ENCODE measurements at places on chromosomes 6 and 20. TPM values are rescaled to one million over a fixed set of nuclear protein-coding genes. Genes with fewer than 3 reads are reported as not detected.

Gene SYNE1
- 135 TPM for total RNA-seq

Gene FERMT1
- 0.41 TPM for total RNA-seq

Gene PRSS16
- not detected for total RNA-seq

Gene ACTL10
- total RNA-seq, result 0.54 TPM

DNA sequence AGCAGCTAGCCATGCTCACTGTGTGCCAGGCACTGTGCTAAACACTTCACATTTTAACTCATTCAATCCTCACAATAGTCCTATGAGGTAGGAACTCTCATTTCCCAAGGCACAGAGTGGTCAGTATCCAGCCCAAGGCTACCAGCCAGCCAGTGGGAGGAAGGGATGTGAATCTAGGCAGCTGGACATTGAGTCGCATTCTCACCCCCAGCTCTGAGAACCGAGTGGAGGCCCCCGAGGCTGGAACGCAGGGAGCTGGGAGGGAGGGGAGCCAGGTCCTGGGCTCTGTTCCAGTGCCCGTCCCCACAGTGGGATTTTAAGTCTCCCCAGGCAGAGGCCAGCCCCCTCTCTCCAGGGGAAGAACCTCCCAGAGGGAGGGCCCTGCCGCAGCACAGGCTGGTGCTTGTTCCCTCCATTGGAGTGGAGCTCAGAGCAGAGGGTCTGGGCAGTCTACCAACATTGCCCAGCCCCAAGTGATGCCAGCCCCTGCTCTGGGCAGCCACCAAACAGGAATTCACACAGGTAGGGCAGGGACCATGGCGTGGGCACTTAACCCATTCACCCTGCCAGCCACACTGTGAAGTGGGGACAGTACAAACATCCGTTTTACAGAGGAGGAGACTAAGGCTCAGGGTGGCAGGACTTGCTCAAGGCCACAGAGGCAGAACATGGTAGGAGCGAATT lies 131.3 kb downstream of the CEBPB start:
- H3K36me3 ChIP-seq, result no peaks in the 10 kb centered on the region
- peak overlapping the region; percentile 13 for H3K4me3 ChIP-seq
- H3K27ac ChIP-seq, result peak overlapping the region; percentile 90
- H3K27me3 ChIP-seq, result no peaks in the 10 kb centered on the region

DNA sequence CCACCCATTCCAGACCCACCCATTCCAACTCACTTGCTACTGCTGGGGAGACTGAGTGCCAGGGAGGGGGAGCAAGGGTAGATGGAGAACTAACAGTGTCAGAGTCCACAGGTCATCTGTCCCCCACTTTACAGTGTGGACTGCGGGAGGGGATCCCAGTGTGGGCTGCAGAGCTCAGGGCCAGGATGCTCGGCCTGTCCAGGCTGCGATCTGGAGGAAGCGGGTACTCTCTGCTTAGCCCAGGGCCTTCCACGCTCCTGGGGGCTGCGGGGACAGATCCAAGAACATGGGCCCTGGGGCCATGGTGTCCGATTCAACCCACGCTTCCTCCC lies 14.1 kb upstream of the GATA5 start:
- H3K4me3 ChIP-seq, result no peak overlapping the region
- no peaks in the 10 kb centered on the region for H3K36me3 ChIP-seq
- H3K27ac ChIP-seq, result no peak overlapping the region
- peaks cover under 1% of the 10 kb centered on the region for H3K27me3 ChIP-seq
- DNase-seq, result no peak

- H3K4me3 ChIP-seq, result no peak overlapping the region
- no peaks in the 10 kb centered on the region for H3K27me3 ChIP-seq
- H3K4me1 ChIP-seq, result no peaks in the 10 kb centered on the region
- DNase-seq, result no peak
- H3K36me3 ChIP-seq, result peaks cover 11% of the 10 kb centered on the region
Measured at GRCh38 chr20:47204008-47204849, 152.3 kb downstream of the ZMYND8 start.

DNA sequence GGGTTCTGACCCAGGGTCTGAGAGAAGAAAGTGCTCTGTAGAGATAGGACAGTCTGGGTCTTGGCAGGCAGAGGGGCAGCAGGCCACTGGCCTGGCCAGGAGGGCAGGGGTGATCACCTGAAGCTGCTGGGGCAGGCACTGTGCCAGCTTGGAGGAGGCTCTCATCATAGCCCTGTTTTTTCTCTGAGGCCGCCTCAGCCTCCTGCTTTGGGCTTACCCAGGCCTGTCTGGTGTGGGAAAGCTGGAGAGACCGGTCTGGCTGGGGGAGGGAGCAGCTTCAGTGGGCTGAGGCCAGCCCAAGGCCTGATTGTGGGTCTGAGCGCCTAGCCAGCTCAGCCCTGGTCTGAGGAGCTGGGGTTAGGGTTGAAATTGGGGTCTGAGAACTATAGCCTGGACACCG lies 3.9 kb downstream of the LPIN3 start:
- peak; percentile 64 for DNase-seq
- no peak overlapping the region for H3K27ac ChIP-seq
- no peaks in the 10 kb centered on the region for H3K36me3 ChIP-seq
- no peak overlapping the region for H3K4me3 ChIP-seq
- H3K4me1 ChIP-seq, result peaks cover 20% of the 10 kb centered on the region

GRCh38 chr6:17584241-17584803 lies 15.8 kb upstream of the FAM8A1 start:
- peak; percentile 79 for DNase-seq
- H3K27ac ChIP-seq, result peak overlapping the region; percentile 84
- no peak overlapping the region for H3K4me3 ChIP-seq
- no peaks in the 10 kb centered on the region for H3K4me1 ChIP-seq
- H3K36me3 ChIP-seq, result no peaks in the 10 kb centered on the region

DNA sequence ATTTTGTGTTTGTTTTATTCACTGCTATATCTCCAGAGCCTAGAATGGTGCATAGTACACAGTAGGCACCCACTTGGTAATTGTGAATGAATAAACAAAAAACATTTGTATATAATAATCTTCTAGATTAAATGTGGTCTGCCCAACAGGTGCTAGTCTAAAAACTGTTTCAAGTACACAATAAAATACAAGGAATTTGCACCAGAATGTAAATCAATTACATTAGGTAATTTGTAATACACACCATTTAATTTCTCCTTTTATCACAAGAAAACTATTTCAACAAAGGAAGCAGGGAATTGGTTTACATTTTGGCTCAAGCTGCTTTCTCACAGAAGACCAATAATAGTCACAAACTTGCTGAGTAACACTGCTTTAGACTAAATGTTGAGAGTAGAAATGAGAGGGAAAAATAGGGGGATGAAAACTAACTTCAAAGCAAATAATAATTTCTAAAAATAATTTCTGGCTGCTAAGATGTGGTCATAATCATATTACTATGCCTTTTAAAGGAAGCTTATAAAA lies 22.1 kb downstream of the RUNX2 start:
- DNase-seq, result no peak
- H3K36me3 ChIP-seq, result no peaks in the 10 kb centered on the region
- H3K27me3 ChIP-seq, result no peaks in the 10 kb centered on the region
- no peaks in the 10 kb centered on the region for H3K4me1 ChIP-seq

DNA sequence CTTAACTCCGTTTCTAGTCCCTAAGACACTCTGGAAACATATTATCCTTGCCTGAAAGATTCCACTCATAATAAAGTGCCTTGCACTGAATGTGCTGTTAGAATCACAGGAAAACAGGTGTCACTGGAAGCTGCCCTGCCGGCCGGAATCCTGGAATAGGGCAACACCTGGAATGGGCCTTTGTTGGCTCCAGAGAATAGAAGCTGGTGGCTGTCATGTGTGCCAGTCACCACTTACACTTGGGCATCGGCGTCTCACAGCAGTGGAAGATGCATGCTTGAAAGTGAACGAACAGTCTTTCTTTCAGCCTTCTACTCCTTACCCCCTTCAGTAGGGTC lies 90.8 kb upstream of the AFDN start:
- H3K27me3 ChIP-seq, result no peaks in the 10 kb centered on the region
- H3K4me1 ChIP-seq, result peaks cover 13% of the 10 kb centered on the region
- no peak for DNase-seq
- H3K27ac ChIP-seq, result no peak overlapping the region
- H3K36me3 ChIP-seq, result no peaks in the 10 kb centered on the region

DNA sequence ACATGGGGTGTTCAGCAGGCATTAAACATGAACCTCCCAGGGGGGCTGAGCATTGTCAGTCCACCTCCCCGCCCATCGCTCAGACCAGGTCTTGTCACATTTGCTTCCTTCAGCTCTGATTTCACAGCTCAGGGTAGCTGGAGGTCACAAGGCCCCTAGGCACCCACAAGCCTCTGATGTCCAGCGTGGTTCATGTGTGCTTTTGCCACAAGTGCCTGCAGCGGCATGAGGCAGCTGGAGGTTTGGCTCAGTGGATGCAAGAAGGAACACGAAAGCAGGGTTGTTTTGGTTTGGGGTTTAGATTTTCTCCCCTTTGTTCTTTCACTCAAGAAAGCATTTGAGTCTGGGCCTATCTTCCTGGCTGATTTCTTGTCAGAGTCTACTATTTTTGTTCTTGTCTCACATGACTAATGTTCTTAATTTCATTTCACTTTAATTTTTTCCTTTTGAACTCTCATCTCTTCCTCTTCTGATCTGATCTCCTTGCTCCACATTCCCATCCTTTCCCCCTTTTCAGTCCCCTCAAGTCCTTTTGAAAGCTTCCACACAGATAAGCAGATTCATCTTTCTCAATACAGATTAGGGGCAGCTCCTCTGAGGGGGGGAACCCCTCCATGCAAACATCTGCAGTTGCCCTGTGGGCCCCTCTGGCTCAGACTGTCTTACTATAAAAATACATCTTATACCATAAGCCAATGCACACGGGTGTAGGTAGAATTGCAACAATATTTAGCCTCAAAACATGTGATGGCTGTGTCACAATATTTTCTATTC lies 68.1 kb upstream of the CEP85L start:
- H3K4me1 ChIP-seq, result no peaks in the 10 kb centered on the region
- no peak overlapping the region for H3K4me3 ChIP-seq
- H3K36me3 ChIP-seq, result no peaks in the 10 kb centered on the region
- no peak for DNase-seq
- no peaks in the 10 kb centered on the region for H3K27me3 ChIP-seq
- H3K27ac ChIP-seq, result no peak overlapping the region

- DNase-seq, result no peak
- H3K27ac ChIP-seq, result no peak overlapping the region
- H3K4me1 ChIP-seq, result no peaks in the 10 kb centered on the region
- no peak overlapping the region for H3K4me3 ChIP-seq
Measured at GRCh38 chr20:921068-921467, 4.9 kb upstream of the ANGPT4 start.

GRCh38 chr20:14956026-14956425 lies 618.6 kb upstream of the FLRT3 start:
- H3K27me3 ChIP-seq, result no peaks in the 10 kb centered on the region
- no peak overlapping the region for H3K27ac ChIP-seq
- no peaks in the 10 kb centered on the region for H3K4me1 ChIP-seq
- no peak overlapping the region for H3K4me3 ChIP-seq
- no peak for DNase-seq
- no peaks in the 10 kb centered on the region for H3K36me3 ChIP-seq

DNA sequence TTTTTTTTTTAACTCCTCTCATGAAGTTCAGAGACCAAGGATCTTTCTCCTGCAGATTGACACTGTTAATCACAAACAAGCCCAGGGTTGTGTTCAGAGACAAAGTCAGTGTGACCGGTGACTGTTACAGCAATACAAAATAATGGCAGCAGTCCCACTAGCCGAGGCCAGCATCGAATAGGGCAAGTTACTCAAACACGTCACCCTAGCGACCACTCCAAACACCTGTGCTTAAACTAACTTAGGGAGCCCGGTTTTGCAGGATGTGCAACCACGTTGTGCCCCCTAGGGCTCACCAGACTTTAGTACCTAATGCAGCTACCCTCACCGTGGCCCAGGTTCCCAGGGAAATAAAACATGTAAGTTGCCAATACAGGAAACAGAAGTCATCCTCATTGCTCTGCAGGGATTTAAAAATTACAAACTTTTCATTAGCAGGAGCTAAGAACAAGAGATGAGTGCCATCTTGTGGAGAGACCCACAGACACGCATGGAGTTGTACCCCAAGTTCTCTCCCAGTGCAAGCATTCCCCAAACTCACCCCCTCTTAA lies 38.1 kb downstream of the FAM50B start:
- no peak overlapping the region for H3K4me3 ChIP-seq
- H3K27ac ChIP-seq, result no peak overlapping the region
- H3K36me3 ChIP-seq, result no peaks in the 10 kb centered on the region
- no peaks in the 10 kb centered on the region for H3K27me3 ChIP-seq

DNA sequence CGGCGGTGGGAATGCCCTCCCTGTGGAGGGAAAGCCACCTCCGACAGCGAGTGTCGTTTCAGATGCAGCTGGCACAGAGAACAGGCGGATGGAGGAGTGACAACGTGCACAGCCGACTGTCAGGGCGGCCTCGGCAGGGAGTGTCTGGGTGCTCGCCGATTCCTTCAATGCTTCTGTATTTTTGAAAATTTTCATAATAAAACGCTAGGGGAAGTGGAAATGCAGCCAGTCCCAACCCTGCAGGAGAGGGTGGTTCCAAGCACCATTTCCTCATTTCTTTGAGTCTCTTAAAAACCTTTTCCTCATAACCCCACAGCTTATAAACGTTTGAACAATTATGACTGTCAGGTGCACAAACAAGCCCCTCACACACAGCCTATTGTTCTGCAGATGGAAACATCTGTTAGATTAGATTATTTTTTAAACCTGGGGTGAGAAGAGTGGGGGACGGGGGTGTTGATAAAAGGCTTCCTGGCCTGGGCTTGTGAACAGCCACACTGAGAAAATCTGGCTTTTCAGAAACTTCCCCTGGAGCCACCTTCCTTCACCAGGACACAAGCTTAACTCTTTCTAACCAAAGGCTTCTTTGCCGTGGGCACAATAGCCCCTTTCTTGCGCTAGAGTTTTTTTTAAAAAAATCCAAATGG lies 228.9 kb downstream of the ANKRD60 start:
- H3K4me3 ChIP-seq, result no peak overlapping the region
- no peak for DNase-seq
- peak overlapping the region; percentile 41 for H3K27ac ChIP-seq
- H3K36me3 ChIP-seq, result no peaks in the 10 kb centered on the region
- H3K4me1 ChIP-seq, result peaks cover 4% of the 10 kb centered on the region

GRCh38 chr6:41028561-41029412 lies 10.2 kb downstream of the UNC5CL start:
- DNase-seq, result peak; percentile 46
- H3K27ac ChIP-seq, result peak overlapping the region; percentile 31
- no peaks in the 10 kb centered on the region for H3K36me3 ChIP-seq
- peak overlapping the region; percentile 41 for H3K4me3 ChIP-seq
- no peaks in the 10 kb centered on the region for H3K27me3 ChIP-seq

DNA sequence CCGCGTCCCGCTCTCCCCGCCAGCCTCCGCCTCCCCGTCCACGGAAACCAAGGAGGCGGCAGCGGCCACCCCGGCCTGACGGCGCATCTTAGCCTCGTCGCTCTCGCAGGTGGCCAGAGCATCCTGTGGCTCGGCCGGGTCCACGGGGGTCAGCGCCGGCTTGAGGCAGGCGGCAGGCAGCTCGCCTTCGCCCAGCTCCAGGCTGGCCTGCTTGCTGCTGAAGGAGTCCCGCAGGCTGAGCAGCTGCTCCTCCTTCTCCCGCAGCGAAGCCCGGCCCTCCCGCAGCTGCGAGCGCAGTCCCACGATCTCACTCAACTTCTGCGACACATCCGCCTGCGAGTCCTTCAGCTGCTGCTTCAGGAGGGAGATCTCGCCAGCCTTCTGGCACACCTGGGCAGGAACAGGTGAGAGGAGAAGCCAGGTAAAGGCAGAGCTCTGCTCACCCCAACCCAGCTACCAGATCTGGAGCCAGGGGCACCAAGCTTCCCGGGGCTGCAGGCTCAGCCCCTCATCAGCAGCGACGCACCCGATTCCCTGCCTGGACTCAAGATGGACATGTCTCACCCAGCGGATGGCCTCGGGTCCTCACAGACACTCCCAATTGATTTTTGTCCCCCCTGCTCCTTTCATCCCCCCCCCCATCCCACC lies 5.2 kb upstream of the FASTKD5 start:
- H3K36me3 ChIP-seq, result no peaks in the 10 kb centered on the region
- peak overlapping the region; percentile 13 for H3K27ac ChIP-seq
- peak; percentile 59 for DNase-seq

GRCh38 chr20:50308513-50309279 lies 118.1 kb downstream of the CEBPB start:
- H3K27ac ChIP-seq, result peak overlapping the region; percentile 94
- peak; percentile 99 for DNase-seq
- no peaks in the 10 kb centered on the region for H3K27me3 ChIP-seq
- peak overlapping the region; percentile 11 for H3K4me3 ChIP-seq
